ENCODE measurements at places on chromosomes 3 and 15.

GRCh38 chr3:166902374-166902773 is 477.7 kb downstream of the ZBBX start:
- no peak for DNase-seq

- DNase-seq, result no peak
These were observed 73.4 kb downstream of the CCK start for GRCh38 chr3:42192334-42193200.

DNA sequence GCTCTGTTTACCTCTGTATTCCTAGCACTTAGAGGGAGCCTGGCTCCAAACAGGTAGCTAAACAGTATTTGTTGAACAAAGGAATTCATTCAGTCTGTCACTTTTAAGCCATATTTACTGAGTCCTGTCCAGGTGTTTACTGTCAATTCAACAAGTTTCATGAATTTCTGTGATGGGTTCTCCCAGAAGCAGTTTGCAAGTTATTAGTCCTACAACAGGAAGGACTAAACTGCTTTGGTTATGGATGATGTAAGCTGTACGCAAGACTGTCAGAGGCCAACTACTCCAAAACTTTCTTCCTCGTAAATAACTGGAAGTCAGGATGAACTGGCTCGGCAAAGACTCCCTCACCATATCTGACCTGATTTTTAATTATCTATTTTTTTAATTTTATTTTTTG is 25.1 kb downstream of the STIMATE start:
- no peak for DNase-seq

- DNase-seq, result no peak
These were observed 280.6 kb downstream of the ROBO2 start for GRCh38 chr3:77320514-77320913.

DNA sequence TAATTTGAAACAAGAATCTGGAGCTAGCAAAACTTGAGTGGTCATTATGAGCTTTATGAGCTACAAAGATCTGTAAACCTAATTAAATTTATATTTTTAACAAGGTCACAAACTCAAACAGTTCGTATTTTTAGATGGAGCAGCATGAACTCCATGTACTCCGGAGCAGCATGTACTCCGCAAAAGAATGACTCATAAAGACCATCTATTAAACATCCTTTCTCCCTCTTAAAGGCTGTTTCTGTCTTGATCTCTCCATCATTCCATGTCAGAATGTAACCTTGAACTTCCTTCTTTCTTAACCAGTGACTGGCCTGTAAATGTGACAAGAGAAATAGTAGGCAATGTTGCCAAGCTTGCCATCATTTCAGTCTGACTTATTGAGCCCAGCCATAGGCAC is 696.9 kb downstream of the ZNF385D start:
- no peak for DNase-seq

DNA sequence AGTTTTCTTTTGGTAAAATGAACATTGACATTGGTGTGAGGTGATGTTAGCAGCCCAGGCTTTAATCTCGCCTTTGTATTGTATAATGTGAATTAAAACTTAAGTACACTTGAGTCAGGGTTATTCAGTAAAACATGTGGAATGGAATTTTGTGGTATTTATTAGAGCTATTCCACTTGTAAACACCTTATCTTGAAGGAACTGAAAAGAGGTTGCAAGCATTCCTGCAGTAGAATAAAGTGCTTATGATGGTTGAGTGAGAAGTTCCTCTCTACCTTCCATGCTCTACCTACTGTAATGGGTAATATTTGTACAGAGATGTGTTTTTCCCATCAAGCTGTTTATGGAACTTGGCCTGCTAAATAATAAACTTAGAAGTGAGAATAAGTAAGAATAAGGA is 36.1 kb downstream of the HMG20A start:
- DNase-seq, result no peak

DNA sequence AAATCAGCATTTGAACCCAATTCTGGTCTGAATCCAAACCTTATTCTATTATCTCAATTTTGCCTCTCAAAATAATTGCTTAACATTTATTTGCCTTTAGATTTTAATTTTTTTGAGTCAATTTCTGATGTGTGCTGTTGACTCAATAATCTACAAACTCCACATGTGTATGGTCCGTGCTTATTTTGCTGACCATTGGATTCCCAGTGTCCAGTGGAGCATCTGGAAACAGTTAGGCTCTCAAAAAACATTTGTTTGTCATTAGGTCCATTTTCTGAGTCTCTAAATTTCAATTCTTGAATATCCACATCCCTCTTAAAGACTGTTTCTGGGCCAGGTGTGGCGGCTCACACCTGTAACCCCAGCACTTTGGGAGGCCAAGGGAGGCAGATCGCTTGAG is 19.2 kb upstream of the MYZAP start:
- no peak for DNase-seq

DNA sequence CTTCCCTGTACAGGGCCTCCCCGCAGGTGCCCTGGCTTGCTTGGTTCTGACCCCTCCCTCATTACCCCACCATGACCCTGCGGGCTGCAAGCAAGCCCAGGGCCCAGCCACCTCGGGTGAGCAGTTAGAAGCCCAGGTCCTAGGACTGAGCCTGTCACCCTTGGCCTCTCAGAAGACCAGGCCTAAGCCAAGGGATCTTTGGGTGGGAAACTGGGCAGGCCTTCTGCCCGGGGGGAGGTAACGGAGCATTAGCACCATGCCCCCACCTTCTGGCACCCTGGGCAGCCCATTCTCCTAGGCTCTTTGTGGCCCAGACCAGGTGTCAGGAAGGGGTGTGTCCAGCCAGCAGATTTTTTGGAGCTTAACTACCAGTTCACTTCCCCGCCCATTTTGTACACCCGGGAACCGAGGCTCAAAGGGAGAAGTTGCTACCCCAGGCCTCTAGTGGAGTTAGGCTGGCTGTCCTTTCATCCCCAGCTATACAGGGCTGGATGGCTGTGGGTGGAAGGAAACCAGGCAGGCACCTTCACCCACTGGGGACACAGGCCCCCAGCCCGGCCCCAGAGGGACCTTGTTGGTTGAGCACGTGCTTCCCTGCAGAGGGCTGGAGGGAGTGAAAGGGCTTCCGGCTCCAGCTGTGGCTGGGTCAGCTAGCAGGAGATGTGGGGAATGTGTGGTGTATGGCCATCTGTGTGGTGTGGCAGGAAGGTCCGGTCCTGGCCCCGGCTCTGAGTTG is 1.4 kb downstream of the CSK start:
- DNase-seq, result peak; percentile 68

GRCh38 chr3:30871720-30872119 is 22.7 kb downstream of the GADL1 start:
- DNase-seq, result no peak

- no peak for DNase-seq
These were observed 8.1 kb upstream of the LRRK1 start for GRCh38 chr15:100911086-100911485.

DNA sequence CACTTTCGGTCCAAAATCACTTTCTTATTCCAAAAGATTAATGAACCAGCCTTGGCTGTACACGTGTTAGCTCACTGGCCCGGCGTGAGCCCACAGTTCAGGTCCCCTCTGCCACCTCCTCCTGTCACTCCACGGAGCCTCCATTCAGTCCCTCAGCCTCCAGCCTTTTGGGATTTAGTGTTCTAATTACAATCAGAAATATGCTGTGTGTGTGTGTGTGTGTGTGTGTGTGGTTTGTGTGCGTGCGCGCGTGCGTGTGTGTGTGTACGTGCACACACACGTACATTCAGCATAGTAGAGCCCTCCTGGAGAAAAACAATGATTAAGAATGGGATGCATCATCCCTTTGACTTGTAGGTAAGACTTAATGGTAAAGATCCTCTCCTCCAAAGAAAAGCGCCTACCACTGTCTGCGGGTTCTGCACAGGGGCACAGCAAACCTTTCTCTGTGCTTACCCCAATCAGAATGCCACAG is 801 bp downstream of the CA12 start:
- DNase-seq, result no peak

GRCh38 chr15:89492111-89492641 is 4.2 kb downstream of the RHCG start:
- DNase-seq, result no peak

DNA sequence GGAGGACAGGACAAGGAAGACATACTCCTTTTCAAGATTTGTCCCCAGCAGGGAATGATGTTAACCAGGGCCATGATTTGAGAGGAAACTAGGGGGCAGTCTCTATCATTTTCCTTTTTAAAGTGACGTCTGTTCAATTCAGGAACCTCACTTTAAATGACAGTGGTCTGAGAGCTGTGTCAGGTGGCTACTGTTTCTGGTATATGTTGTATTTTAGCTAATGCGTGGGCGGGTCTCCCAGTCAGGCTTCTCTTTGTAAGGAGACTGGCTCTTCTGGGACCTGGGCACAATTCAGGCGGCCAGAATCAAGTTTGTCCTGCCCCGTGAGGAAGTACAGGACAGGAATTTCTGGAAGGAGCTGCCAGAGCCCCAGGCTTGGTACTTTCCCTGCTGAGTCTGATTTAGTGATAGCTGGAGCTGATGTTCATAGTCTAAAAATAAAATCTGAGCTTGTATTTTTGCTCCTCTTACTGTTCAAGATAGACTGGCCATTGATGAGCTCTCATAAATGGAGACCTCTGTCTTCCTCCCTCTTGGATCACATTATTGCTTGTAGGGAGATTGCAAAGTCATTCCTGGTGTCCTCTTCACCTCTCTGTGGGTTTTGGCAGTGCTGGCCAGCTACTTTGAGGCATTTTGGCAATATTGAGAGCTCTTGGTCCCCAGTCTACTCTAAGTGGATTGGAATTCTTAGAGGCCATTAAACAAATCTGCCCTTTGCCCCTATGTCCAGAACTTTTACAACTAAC is 25.6 kb downstream of the SQOR start:
- no peak for DNase-seq

DNA sequence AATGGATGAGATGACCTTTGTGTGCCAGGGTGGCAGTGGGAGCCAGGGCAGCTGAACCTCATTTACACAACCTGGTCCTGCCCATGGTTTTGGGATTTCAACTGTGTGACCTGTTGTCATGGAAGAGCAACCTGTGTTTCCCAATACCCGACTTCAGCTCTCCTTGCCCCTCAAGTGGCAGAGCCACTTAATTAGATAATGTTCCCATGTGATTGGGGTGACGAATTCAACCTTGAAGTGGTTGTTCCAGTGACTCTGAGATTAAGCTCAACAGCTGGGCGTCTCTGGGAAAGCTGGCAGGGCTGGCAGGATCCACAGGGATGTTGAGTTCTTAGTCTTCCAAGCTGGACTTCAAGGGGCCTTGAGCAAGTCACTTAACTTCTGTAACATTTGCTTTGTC is 71.0 kb downstream of the THSD4 start:
- DNase-seq, result no peak

DNA sequence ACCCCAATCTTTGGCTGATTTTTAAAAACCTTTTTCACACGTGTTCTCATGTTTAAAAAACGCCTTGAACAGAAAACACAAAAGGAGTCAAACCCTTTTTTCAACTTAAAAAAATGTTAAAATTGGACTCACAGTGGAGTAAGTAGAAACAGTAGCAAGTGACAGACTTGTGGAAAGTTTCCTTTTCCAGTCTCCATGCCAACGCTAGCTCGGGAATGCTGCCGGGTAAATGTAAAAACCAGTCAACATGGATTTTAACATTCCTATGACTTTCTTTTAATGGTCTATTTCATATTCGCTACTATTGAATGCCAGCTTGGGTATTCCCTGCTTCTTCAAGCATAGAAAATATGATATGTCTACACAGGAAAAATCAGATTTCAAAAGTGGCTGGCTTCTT is 1.6 kb upstream of the PROK2 start:
- DNase-seq, result no peak

DNA sequence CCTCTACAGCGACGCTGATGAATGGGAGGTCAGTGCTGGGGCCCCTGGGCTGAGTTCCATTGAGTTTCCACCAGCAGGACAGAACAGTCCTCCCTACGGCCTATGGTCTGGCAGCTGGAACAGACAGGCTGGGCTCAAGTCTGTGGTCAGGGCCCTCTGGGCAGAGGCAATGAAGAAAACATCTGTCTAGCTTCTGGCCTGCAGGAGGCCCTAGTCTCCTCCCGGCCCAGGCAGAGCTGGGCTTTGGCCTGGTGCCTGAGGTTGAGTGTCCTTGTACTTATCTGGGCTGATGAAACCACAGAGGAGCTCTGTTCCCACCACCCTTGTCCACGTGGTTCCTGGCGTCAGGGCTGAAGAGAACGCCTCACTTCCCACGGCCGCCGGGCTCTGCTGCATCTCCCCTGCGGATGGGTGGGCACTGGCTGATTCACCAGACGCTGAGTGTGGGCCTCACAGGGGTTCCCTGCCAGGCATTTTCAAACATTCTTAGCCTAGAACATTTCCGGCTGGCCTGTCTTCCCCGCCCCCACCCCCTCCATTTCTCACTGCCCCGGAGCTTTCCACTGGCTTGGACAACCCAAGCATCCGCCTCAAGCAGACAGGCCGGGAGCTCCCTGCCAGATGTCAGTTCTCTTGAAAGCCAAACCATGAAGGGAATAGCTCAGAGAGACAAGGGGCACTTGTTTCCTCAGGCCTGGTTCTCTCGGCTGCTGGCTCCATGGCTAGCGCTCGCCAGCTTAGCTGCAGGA is 20.3 kb downstream of the PPCDC start:
- DNase-seq, result no peak

GRCh38 chr3:184282941-184283340 is 7.1 kb downstream of the ECE2 start:
- DNase-seq, result no peak

DNA sequence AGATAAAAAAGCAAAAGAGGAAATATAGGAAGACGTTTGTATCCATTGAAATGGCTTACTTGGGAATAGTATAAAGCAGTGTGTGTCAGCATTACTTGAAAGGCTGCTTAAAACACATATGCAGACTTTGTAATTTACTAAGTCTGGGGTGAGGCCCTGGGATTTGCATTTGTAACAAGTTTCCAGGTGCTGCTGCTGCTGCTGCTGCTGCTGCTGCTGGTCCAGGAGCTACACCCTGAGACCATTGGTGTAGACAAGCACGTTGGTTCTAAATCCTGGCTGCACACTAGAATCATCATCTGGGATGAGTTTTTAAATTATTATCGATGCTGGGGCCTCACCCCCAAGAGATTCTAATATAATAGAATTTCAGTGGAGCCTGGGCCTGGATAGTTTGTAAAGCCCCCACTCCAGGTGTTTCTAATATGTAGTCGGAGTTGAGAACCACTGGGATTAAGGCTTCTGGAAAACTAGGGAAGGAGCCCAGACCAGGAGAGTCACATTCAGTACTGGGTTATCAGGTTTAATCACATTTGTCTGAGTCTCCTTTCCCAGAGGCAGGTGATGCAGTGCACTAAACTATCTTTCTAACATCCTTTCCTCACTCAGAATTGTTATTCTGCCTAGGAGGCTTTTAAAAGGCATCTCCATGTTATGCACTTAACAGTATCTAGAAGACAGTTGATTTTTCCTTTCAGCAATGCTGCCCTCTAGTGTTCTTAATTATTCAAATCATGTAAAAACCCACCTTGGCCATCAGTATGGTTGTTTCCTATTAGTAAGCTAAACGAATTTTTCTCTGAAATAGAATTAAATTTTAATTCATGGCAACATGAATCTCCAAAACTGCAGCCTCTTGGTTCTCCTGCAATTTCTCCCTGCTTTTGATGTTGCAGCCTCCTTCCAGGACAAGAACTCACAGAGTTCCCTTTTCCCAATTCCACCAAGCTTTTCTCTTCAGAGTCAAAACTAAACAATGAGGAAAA is 45.4 kb downstream of the SSR3 start:
- DNase-seq, result peak; percentile 67

GRCh38 chr3:39086144-39086543 is 21.3 kb downstream of the GORASP1 start:
- no peak for DNase-seq

- no peak for DNase-seq
These were observed 112.7 kb downstream of the CHSY1 start for GRCh38 chr15:101138913-101139880.
